ENCODE measurements at places on chromosomes 16 and 17. TPM values are rescaled to one million over a fixed set of nuclear protein-coding genes. Genes with fewer than 3 reads are reported as not detected.
A peak's percentile ranks its signal among the peaks of the same experiment; 100 is the strongest.

The NOL3 gene
- total RNA-seq = 5.0 TPM

DNA sequence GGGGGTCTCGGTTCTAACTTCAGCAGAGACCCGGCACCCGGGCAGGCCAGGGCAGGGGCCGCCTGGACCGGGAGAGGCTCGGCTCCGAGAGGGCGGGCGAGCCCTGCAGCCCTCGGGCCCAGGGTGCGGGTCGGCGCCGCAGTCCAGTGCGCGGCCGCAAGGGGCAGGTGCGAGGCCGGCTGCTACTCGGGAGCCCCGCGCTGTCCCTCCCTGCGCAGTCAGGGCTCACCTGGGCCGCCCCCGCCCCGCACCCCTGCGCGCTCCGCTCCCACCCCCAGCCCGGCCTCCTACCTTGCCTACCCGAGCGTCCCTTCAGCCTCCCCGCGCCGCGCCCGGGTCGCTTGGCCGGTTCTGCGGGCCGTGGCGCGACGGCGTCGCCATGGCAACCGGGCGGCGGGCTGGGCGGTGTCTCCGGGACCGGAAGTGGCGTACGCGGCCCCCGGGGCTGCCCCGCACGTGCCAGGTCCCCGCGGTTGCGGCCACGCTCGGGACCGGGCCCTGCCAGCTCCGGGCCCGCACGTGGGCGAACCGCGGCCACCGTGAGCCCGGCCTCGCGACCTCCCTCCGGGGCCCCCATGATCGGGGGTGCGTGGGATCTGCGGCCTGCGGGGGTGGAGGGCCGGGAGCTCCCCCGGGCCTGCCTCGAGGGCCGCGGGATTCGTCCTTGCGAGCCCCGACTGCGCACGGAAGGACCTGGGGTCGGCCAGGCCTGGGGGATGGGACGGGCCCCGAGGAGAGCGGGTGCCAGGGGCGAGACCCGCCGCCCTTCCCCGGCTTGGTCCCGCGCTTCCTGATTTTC lies at the start of gene CYB561:
TSS of gene CYB561 (minus strand) at position 353 of the 799 bp plus-strand sequence. CDS start 8,759 bp downstream, outside the sequence.
- peak; percentile 29 for DNase-seq

GRCh38 chr17:17636272-17636885 lies 44.9 kb upstream of the PEMT start:
- DNase-seq = no peak

The PRCD gene
- not detected for total RNA-seq

DNA sequence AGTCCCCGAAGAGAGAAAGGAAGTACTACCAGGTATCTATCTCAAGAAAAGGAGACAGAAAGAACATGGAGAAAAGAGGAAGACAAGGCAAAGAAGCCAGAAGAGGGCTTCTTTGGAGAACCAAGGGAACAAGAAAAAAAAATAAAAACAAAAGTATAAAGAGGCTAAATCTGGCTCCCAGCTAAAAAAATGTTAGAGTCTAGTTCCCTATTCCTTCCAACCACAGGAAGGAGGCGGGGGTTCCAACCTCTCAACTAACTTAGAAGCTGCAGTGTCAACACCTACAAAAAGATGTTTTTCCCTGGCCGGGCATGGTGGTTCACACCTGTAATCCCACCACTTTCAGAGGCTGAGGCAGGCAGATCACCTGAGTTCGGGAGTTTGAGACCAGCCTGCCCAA lies 13.4 kb downstream of the UTP6 start:
- DNase-seq = no peak

DNA sequence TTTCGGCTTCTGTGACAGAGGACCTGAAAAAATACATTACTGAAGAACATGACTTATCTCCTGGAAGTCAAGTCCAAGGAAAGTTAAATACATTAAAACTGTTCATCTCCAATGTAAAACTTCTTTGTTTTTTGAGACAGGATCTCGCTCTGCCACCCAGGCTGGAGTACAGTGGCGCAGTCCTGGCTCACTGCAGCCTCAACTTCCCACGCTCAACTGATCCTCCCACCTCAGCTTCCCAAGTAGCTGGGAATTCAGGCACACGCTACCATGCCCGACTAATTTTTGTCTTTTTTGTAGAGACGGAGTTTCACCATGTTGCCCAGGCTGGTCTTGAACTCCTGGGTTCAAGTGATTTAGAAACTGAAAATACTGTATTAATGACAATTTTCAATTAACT lies 9.7 kb upstream of the TERB1 start:
- no peak for DNase-seq

GRCh38 chr16:51167170-51167895 lies 16.3 kb upstream of the SALL1 start:
- DNase-seq = no peak

- DNase-seq = peak; percentile 19
Measured at GRCh38 chr17:10121971-10122707, 76.3 kb downstream of the GAS7 start.

DNA sequence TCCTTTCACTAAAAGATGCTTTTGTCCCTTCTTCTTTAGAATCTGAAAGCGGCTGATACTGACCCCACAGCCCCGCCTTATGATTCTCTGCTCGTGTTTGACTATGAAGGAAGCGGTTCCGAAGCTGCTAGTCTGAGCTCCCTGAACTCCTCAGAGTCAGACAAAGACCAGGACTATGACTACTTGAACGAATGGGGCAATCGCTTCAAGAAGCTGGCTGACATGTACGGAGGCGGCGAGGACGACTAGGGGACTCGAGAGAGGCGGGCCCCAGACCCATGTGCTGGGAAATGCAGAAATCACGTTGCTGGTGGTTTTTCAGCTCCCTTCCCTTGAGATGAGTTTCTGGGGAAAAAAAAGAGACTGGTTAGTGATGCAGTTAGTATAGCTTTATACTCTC lies 10.1 kb upstream of the TANGO6 start:
- DNase-seq = no peak

Data from IMR-90 (cell line).